Spleen (tissue), 13 donors: ENCODE measurements at places on chromosomes 3 and 15. TPM values are rescaled to one million over a fixed set of nuclear protein-coding genes. Genes with fewer than 3 reads are reported as not detected.

Gene P2RY1
- 8.8 TPM for total RNA-seq

DNA sequence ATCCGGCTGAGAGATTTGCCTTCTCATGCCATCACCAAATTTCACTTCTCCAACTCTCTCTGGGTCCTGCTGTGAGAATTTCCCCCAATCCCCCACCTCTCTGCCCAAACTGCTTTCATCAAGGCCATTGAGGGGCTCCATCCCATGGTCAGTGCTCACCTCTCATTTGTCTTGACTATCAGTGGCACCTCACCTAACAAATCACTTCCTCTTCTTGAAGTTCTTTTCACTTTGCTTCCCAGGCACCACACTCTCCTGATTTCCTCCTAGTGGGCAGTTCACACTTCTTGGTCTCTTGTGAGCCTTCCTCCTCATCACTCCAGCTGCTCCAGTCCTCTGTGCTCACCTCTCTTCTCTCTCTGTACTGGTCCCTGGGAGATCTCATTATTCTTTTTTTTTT, 169.6 kb downstream of the OPA1 start:
- no peaks in the 10 kb centered on the region for H3K27me3 ChIP-seq
- no peak for DNase-seq
- H3K4me1 ChIP-seq: no peaks in the 10 kb centered on the region
- no peak overlapping the region for H3K27ac ChIP-seq
- H3K4me3 ChIP-seq: no peak overlapping the region

- H3K4me1 ChIP-seq: no peaks in the 10 kb centered on the region
- H3K27ac ChIP-seq: no peak overlapping the region
- H3K27me3 ChIP-seq: no peaks in the 10 kb centered on the region
- no peaks in the 10 kb centered on the region for H3K36me3 ChIP-seq
Observed at GRCh38 chr3:109897734-109898133, 560.4 kb upstream of the DPPA4 start.

DNA sequence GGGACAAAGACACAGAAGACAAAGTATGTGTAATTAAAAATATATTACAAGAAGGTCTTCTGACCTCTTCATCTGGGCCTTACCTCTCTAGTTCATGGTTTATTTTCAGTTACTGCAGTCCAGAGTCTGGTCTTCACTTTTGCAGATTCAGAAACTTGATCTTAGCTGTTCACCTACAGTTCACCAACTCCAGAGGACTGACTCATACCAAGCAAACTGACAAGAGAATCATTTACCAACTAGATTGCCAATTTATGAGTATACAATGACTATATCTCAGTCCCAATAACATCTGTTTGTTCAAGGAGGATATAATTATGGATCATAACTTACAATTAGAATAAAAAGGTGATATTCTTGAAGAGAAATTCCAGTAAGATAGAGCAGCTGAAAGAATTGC, 9.0 kb downstream of the P2RY1 start:
- H3K36me3 ChIP-seq: no peaks in the 10 kb centered on the region
- H3K27ac ChIP-seq: no peak overlapping the region
- no peak overlapping the region for H3K4me3 ChIP-seq
- no peaks in the 10 kb centered on the region for H3K4me1 ChIP-seq

- no peak for DNase-seq
- H3K27ac ChIP-seq: no peak overlapping the region
- no peaks in the 10 kb centered on the region for H3K36me3 ChIP-seq
- peak overlapping the region; percentile 49 for H3K4me3 ChIP-seq
- peaks cover 45% of the 10 kb centered on the region for H3K27me3 ChIP-seq
Observed at GRCh38 chr15:48962662-48963523, 826 bp downstream of the SHC4 start.

GRCh38 chr3:195384952-195385351, 57.9 kb downstream of the ACAP2 start:
- no peak overlapping the region for H3K27ac ChIP-seq
- H3K27me3 ChIP-seq: no peaks in the 10 kb centered on the region
- no peak overlapping the region for H3K4me3 ChIP-seq
- DNase-seq: no peak
- no peaks in the 10 kb centered on the region for H3K4me1 ChIP-seq

Gene AQP9
- 41.3 TPM for total RNA-seq

Gene BFSP2
- total RNA-seq: 4.1 TPM

DNA sequence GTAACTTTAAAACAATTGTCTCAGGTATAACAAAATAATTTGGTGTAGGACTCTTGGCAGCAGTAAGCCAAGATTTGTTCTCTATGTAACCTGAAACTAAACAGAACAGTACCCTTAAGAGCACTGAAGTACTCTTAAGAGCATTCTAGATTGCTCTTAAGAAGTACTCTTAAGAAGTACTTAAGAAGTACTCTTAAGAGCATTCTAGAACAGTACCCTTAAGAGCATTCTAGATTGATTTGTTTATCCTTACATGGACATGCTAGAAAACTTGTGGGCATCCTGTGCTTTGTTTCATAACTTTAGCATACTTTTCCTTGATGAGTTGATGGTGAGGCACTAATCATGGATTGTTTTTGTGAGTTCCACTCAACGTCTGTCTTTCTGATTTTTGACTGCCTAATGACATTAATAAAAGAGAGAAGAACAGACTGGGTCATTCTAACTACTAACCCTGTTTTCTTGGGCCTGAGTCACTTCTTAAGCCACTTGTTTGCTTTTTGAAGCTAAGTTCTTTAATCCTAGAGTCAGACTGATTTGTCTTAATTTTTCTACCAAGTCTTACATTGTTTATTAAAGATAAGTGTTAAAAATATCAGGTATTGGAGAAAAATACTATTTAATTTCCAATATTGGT, 57.2 kb upstream of the UTS2B start:
- H3K27me3 ChIP-seq: no peaks in the 10 kb centered on the region
- no peak for DNase-seq
- H3K36me3 ChIP-seq: peaks cover 20% of the 10 kb centered on the region
- H3K27ac ChIP-seq: no peak overlapping the region

Gene DPPA4
- total RNA-seq: 0.52 TPM

Gene CRABP1
- total RNA-seq: 27.3 TPM

- no peak overlapping the region for H3K27ac ChIP-seq
- H3K27me3 ChIP-seq: no peaks in the 10 kb centered on the region
- H3K4me1 ChIP-seq: no peaks in the 10 kb centered on the region
- H3K36me3 ChIP-seq: no peaks in the 10 kb centered on the region
- DNase-seq: no peak
Observed at GRCh38 chr3:39843440-39843839, 34.0 kb downstream of the MYRIP start.

GRCh38 chr3:53618936-53619335, 124.5 kb downstream of the CACNA1D start:
- H3K4me3 ChIP-seq: no peak overlapping the region
- no peak for DNase-seq
- H3K36me3 ChIP-seq: no peaks in the 10 kb centered on the region
- H3K27ac ChIP-seq: no peak overlapping the region
- H3K27me3 ChIP-seq: no peaks in the 10 kb centered on the region

DNA sequence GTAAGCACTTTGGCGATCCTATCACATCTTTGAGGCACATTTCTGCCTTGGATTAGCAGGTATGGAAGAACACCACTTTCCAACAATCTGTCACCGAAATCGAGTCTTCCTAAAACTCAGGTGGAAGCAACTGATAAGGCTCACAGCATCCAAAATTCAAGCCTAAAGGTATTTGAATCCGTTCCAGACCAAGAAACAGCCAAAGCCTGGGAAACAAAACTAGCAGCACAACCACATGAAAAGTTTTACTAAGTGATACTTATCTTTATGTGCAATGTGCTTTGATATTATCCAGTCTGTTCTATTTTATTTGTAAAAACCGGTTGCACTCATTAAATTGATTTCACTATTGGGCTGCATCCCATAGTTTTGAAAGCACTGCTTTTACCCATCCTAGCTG, 40.5 kb upstream of the FAM174B start:
- no peaks in the 10 kb centered on the region for H3K36me3 ChIP-seq
- no peak overlapping the region for H3K4me3 ChIP-seq
- H3K27ac ChIP-seq: no peak overlapping the region
- no peaks in the 10 kb centered on the region for H3K27me3 ChIP-seq
- no peak for DNase-seq

Gene ARHGAP11A
- total RNA-seq: 9.0 TPM

- H3K27me3 ChIP-seq: peaks cover 59% of the 10 kb centered on the region
- H3K36me3 ChIP-seq: no peaks in the 10 kb centered on the region
- H3K4me3 ChIP-seq: no peak overlapping the region
- H3K4me1 ChIP-seq: peaks cover 32% of the 10 kb centered on the region
Observed at GRCh38 chr15:74123131-74123429, 7.3 kb upstream of the ISLR2 start.

DNA sequence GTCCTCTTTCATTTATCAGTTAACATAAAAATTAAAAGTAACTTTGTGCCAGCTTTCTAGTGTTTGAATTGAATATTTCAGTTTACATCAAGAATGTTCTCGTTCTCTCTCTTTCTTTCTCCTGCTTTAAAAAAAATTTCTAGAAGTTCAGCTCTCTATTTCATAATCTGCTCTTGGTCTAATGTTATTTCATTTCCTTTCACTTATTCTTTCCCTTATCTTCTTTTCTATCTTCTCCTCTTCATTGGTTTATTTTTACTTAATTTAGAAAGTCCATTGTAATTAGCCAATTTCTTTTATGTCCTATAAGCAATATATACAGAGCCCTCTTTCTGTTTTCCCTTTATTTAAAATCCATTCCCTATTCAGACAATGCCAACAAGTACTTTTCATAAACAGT, 44.6 kb downstream of the CCDC54 start:
- H3K4me1 ChIP-seq: peaks cover 5% of the 10 kb centered on the region
- H3K27me3 ChIP-seq: no peaks in the 10 kb centered on the region
- no peak overlapping the region for H3K4me3 ChIP-seq
- H3K36me3 ChIP-seq: no peaks in the 10 kb centered on the region

GRCh38 chr3:124587053-124587408, 143.2 kb upstream of the UMPS start:
- H3K4me1 ChIP-seq: peaks cover 34% of the 10 kb centered on the region
- no peak overlapping the region for H3K27ac ChIP-seq
- H3K36me3 ChIP-seq: no peaks in the 10 kb centered on the region
- peaks cover 3% of the 10 kb centered on the region for H3K27me3 ChIP-seq

DNA sequence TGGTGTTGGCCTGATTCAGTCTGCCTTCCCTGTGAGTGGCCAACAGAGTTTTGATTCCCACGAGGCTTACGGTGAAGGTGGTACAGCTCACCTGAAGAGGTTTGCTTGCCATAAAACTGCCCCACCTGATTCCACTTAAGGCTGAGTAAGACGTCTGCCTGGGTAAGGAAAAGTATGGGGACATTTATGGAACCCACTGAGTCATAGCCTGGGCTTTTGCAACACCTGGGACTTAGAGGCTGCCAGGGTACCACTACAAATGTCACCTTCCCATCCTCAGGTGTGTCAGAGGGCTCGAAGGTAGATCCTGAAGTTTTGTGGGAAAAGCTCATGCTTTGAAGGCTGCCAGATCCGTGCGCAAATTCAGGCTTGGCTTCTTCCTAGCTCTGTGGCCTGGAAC, 56.9 kb upstream of the SLCO2A1 start:
- H3K27ac ChIP-seq: no peak overlapping the region
- H3K36me3 ChIP-seq: no peaks in the 10 kb centered on the region
- no peaks in the 10 kb centered on the region for H3K4me1 ChIP-seq
- peak; percentile 20 for DNase-seq
- no peak overlapping the region for H3K4me3 ChIP-seq

Gene RPLP1
- total RNA-seq: 1,557 TPM

Gene CPLX3
- total RNA-seq: 29.5 TPM

Gene LYZL4
- not detected for total RNA-seq

Gene NR2F2
- total RNA-seq: 256 TPM

Gene ITGB5
- total RNA-seq: 124 TPM

Gene CASR
- 0.22 TPM for total RNA-seq

DNA sequence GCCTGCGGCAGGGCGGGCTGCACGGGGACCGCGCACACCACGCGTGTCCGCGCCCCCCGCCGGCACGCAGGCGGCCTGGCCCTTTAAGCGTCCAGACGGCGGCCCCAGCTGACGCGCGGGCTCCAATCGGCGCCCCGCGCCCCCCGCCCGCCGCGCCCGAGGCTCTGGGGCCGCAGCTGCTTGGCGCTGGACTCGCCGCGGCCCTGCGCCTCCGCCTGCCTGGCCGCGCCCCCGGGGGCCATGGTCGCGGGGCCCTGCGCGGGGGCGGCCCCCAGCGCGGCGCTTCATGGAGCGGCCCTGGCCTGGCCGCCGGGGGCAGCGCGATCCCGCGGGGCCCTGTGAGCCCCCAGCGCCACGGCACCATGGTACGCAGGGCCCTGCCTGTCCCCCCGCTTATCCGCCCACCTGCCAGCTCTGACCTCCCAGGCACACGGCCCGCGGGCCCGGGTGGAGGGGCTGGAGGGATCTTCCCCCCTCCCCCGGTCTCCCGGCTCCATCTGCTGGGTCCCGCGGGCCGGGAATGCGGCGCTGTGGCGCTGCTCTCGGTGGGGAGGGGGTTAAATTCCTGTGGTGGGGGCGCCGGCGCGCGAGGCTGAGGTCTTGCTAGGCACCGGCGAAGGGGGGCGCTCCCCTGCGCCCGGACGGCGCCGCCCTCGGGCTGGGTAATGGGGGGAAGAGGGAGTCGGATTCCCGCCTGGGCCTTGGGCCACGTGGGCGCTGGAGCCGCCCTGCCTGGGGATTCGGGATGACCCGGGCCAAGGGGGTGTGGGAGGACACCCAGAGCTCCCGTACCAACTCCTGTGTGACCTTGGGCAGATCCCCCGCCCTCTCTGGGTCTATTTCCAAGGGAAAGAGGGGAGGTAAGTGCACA, 1.1 kb downstream of the ZBTB47 start:
- peaks cover 21% of the 10 kb centered on the region for H3K36me3 ChIP-seq
- peak overlapping the region; percentile 75 for H3K4me3 ChIP-seq
- no peaks in the 10 kb centered on the region for H3K27me3 ChIP-seq
- peak overlapping the region; percentile 79 for H3K27ac ChIP-seq
- DNase-seq: peak; percentile 85

GRCh38 chr3:10927551-10927950, 65.0 kb upstream of the SLC6A1 start:
- no peak overlapping the region for H3K4me3 ChIP-seq
- H3K4me1 ChIP-seq: no peaks in the 10 kb centered on the region
- H3K27ac ChIP-seq: no peak overlapping the region
- H3K36me3 ChIP-seq: no peaks in the 10 kb centered on the region
- no peaks in the 10 kb centered on the region for H3K27me3 ChIP-seq
- DNase-seq: peak; percentile 56

GRCh38 chr15:77418391-77418965, 1.4 kb downstream of the PEAK1 start:
- H3K27ac ChIP-seq: peak overlapping the region; percentile 94
- peaks cover 67% of the 10 kb centered on the region for H3K4me1 ChIP-seq
- DNase-seq: no peak
- H3K27me3 ChIP-seq: no peaks in the 10 kb centered on the region

GRCh38 chr3:154729741-154730140, 299.8 kb upstream of the GPR149 start:
- H3K27me3 ChIP-seq: no peaks in the 10 kb centered on the region
- no peaks in the 10 kb centered on the region for H3K36me3 ChIP-seq
- no peaks in the 10 kb centered on the region for H3K4me1 ChIP-seq
